ENCODE measurements at places on chromosomes 5 and 9.

DNA sequence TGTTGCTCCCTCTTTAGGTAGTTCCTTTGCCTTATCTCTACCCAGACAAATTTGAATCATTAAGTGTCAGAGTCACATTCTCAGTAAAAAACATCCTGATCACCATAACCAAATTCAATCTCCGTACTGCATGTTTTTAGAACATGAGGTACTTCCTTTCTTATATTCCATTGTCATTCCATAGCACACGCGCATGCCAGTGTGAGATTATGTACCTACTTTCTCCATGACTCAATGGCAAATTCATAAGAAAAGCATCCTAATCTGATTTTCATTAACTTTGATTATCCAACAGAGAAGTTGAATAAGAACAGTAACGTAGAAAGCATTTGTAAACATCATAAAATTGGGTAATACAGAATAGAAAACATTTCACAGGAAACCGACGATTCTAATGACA is 1118.6 kb upstream of the CDH9 start:
- no peak for DNase-seq

GRCh38 chr5:74051076-74051475 is 425.1 kb downstream of the ARHGEF28 start:
- no peak for DNase-seq

- no peak for DNase-seq
These were observed 297.7 kb upstream of the EFNA5 start for GRCh38 chr5:107968406-107968843.

GRCh38 chr9:21965401-21965951 is 28.7 kb downstream of the CDKN2A start:
- peak; percentile 13 for DNase-seq

- DNase-seq: no peak
These were observed 139.6 kb downstream of the ROR2 start for GRCh38 chr9:91810286-91810905.

GRCh38 chr5:143126174-143127019 is 277.1 kb downstream of the NR3C1 start:
- no peak for DNase-seq

DNA sequence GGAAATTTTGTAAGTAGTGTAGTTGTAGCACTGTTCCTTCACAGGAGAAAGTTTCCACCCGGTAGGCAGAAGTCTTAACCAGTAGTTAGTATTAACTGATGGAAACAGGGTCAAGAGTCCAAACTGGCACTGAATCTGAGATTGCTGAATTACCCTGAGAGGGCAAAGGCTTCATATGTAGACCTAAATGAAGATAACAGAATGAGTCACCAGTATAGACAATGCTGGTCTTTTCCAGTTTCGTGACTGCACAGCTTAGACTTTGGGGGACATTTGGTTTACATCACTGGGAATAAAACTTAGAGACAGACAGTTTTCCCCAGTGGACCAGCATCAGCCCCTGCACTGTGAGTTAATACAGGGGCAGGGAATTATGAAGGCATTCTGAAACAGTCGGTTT is 60.5 kb downstream of the PCSK5 start:
- DNase-seq: no peak

DNA sequence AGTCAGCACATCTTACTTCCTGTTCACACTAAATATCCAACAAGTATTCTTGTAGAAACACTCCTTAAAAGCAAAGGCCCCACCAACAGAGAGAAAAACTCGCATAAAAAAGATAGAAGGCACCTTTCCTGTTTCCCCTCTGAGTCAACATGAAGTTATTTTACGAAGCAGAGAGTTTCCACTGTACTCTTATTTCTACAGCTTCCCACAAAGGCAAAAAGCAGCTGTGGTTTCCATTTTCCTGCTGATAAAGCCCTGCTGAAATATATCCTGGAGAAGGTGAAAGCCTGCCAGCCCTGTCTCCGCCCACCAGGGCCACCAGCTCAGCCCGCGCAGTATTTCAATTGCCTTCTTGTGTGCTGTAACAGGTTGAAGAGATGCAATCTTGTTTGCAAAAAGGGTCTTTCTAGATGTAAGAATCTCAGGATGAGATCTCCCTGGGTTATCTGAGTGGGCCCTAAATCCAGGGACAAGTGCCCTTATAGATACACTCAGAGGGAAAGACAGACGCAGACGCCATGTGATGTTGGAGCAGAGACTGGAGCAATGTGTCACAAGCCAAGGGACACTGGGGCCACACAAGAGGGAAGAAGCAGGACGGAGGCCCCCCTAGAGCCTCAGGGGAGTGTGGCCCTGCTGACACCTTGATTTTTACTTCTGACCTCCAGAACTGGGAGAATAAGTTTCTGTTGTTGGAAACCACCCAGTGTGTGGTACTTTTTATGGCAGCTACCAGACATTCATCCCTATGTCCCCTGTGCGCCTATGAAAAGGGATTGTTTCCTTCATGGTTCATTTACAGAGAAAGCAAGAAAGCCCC is 19.9 kb downstream of the SEMA4D start:
- peak; percentile 60 for DNase-seq

DNA sequence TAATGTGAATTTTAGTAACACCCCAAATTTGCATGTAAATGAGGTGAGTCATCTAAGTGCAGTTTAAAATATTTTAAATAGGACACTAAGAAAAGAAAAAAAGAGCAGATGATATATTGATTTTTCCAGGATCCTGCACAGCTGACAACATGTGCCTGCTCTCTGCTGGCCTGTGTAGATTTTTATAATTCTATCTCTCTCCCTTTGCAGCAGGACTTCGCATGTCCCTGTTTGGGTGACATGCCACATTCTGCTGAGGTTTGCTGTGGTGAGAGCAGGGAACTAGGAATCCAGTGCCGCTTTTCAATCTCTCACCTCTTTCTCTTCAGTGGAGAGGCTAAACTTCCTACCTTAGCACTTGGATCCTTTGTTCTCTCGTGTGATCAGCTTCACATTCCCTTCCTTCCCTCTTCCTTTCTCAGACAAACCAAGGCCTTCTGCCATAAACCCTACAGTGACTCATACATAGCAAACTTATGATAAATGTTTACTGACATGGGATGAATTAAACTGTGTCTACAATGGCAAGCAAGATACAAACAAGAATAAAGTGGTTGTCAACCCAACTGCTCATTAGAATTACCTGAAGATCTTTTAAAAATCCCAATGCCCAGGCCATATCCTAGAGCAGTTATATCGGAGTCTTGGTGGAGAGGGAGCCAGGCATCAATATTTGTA is 198.8 kb upstream of the EFNA5 start:
- DNase-seq: no peak

DNA sequence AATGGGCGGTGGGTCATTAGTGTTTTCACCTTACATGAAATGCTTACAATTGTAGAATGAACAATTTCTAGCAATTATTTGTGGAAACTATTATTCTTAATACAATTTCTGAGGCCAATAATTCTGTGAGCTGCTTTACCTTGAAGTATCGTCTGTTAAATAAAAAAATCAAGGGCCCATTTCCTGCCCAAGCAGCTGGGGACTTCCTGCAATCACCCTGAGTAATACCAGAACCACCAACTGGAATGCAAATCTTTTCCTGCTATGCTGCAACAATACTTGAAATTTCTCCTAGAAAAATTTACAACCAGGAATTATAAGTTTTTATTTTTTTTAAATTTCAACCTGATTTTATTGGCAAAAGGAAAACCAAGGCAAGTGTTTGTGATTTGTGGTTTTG is 52.6 kb downstream of the ADAMTS16 start:
- DNase-seq: no peak

GRCh38 chr5:1244976-1245375 is 19.8 kb downstream of the SLC6A18 start:
- no peak for DNase-seq

DNA sequence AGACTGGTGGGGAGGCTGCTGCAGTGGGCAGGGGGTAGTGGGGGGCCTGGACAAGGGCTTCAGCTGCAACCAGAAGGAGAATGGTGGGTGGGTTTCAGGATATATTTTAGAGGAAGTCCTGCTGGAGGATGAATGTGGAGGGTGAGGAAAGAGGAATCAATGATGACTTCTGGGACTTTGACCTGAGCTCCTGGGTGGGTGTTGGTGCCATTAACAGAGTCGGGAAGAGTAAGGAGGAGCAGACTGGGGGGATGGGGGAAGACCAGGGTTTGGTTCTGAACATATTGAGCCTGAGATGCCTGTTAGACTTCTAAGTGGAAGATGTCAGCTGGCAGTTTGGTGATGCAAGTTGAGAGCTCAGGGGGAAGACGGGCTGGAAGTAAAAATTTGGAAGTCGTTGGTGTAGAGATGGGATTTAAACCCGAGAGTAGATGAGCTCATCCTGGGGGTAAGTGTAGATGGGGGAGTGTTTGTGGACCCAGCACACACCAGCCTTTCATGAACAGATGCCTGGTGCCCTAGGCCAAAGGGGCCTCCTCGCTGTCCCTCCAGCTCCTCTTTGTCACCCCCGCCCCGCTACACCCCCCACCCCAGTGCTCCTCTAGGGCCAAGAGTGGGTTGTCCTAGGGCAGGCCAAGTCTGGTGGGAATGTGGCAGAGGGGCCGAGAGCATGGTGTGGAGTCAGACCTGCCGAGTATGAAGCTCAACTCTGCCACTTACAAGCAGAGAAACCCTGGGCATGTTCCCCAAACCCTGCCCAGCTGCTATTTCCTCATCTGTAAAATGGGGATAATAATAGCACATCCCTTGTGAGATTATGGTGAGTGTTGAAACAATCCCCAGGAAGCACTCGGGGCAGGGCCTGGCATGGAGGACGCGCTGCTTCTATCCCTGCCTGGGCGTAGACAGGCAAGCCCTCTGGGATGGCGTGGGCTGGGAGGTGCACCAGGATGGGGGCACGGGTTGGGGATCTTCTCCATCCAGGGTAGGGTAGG is 4.0 kb downstream of the DNM1 start:
- DNase-seq: no peak

- no peak for DNase-seq
These were observed 2.3 kb upstream of the IL17B start for GRCh38 chr5:149381261-149381985.

- DNase-seq: no peak
These were observed 85.7 kb downstream of the LMX1B start for GRCh38 chr9:126699401-126699881.

DNA sequence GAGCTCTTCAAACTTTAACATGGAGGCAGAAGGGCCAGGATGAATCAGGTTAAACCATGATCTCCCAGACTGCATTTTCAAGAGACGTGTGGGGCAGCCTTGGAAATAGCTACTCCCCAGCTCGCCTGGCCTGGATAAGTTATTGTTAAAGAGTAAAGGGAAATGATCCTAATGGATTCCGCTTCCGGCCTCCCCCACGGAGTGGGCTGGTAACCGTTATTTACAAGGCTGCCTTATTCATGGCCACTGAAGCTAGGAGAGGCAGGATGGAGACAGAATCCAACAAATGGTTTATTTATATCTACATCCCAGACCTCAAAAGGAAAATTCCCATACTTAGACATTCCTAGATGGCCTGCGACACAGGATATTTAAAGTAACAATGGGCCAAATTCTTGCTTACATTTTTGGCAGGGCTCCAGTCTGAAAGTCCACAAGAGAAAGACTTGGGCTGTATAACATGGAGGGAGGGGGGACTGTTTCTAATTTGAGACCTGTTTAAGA is 27.9 kb downstream of the SPRY4 start:
- DNase-seq: no peak

GRCh38 chr9:85599540-85600105 is 142.1 kb downstream of the AGTPBP1 start:
- no peak for DNase-seq

- DNase-seq: no peak
These were observed 190.3 kb upstream of the SEMA6A start for GRCh38 chr5:116764941-116765340.

DNA sequence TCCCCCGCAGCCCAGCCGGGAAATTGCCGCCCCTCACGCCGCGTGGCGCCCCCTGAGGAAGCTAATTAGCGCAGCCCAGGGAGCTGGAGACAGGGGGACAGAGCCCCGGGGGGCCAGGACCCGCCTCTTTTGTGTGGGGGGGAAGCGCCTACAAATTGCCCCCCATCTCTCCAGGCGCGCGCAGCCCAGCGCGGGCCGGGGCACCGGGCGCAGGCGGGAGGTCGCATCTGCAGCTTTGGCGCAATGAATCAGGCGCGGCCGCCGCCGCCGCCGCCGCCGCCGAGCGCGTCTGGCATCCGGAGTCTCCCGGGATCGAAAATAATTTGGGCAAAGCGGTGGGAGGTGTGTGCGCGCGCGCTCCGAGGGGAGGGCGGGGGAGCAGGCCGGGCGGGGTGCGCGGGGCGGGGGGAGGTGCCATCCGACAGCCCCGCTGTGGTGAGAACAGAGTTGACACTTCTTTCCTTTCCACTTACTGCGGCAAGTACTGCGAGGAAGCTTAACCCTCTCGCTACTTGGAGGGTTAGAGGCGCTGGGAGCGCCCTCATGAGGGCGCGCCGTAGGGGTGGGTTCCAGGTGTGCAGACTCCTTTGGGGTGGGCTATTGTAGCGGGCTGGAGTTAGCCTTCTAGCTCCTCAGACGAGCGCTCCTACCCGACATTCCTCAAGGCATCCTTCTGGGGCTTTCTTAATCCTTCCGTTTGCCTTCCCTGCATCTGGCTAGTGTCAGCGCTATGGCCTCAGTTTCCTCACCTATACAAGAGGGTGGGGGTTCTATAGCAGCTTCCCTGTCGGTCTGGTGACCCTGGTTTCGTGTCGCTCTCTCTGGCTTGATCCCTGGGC is 63.1 kb downstream of the CXXC5 start:
- DNase-seq: peak; percentile 42

DNA sequence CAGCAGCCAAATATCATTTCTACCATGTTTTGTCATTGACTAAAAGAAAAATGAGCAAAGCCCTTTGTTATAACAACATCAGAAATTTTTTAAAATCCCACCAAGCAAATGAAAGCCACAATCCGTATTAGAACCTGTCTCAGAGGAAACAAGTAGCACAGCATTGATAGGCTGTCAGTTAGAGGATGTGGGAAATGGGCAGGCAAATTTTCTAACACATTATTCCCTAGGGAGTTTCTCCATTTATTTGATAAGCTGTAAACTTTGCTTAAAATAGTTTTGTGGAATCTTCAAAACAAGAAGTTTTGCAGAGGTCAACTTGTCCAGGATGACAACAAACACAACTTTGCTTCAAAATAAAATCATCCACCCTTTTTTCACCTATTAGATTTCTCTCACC is 53.6 kb upstream of the APC start:
- no peak for DNase-seq

DNA sequence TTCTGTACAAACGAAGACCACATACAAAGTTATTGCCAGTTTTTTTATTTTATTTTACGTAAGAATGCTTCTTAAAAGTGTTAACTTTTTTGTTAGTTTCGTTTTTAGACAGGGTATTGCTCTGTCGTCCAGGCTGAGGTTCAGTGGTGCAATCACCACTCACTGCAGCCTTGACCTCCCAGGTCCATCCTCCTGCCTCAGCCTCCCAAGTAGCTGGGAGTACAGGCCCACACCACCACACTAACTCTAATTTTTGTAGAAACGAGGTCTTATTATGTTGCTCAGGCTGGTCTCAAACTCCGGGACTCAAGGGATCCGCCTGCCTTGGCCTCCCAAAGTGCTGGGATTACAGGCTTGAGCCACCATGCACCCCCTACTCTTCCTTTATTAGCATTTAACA is 2.3 kb upstream of the DNAJA1 start:
- DNase-seq: no peak

GRCh38 chr5:101425339-101425859 is 522.3 kb upstream of the ST8SIA4 start:
- no peak for DNase-seq

Data from stimulated activated CD4-positive, alpha-beta T cell treated with anti-CD3 and anti-CD28 coated beads, TNF-alpha, amount 100 ng/mL, for 48 hours (primary cell).